Activated naive CD8-positive, alpha-beta T cell treated with anti-CD3 and anti-CD28 coated beads, Interleukin-2, amount 10 ng/mL, durations not matched to agents 7 days and 5 days (primary cell): ENCODE measurements at places on chromosomes 2 and 18.

DNA sequence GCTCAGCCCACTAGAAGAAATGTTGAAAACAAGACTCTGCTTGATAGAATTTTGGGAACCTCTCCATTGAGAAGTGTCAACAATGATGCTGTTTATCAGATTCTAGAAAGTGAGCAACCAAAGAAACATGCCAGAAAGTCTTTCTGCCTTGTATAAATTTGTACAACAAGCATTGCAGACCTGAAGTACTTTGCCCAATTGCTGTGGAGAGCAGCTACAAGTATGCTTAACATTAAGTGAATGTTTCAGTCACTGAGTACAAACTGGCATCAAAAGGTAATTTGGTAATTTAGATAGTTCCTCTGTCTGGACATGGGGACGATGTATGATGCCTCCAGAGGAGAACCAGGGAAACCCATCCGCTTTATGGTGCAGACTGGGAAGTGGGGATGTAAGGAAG lies 33.4 kb upstream of the SKA1 start:
- DNase-seq, result no peak

DNA sequence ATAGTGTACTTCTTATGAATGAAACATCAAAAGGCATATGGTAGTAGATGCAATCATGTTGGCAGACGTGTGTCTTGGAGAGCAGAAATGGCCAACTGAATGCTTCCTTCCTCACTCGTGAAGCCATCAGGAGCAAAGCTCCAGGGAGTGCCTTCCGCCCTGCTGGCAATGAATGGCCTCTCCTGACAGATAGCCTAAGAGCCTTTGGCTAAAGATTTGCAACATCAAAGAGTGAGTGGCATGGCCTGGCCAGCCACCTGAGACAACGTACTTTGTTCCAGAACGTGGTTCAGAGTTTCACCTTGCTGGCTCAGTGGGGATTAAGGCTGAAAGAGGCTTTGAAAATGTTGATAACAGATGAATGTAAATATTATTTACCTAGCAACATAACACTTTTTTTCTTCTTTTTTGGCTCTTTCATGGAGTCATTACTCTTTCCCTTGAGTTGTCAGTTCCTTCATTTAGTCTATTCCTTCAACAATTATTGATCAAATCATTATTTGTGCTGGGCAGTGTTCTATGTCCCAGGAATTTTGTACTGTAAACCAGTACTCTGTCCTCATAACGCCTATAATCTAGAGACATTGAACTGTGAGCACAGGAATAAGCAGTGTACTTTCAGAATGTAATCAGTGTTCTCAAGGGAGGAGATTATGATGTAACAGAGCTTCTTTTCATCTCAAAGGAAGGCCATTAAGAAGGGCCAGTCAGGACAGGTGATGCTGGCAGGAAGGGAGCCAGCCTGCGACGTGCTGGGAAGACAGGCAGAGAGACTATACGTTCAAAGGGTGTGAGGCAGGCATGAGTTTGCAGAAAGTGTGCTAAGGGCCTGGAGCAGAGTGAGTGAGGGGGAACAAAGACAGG lies 59.4 kb upstream of the SH3RF3 start:
- no peak for DNase-seq

DNA sequence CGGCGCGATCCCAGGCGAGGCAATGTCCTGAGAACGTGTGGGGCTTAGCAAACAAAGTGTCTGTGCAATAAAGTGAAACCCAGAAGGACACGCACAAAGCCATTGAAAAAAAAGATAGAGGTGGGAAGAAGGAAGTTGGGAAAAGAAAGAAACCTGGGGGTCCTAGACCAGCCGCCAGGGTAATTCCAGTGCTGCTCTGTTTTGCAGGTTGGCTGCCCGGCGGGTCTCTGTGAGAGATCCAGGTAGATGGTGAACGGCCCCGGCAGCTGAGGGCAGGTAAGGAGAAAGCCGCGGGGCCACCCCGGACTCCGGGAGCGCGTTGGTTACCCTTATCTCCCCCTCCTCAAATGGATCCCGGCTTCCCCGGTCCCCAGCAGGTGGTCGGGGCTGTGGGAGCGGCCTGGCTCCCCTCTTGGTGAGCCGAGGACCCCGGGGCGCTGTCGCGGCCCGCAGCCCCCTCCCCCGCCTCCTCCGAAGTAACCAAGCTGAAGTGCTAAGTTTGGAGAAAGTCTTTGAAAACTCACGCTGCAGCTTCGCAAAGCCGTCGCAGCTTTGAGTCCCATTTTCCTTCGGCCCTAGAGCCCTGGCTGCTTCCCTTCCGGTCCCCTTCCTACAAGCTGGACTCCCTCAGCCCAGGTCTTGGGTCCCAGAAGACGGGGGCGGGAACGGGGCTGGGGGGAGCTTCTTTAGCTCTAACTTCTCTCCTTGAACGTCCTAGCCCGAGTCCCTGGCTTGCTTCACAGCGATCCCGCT lies 588 bp downstream of the OTX1 start:
- DNase-seq, result peak; percentile 48

- DNase-seq, result no peak
These were observed 114.9 kb upstream of the ID2 start for GRCh38 chr2:8566774-8567468.

DNA sequence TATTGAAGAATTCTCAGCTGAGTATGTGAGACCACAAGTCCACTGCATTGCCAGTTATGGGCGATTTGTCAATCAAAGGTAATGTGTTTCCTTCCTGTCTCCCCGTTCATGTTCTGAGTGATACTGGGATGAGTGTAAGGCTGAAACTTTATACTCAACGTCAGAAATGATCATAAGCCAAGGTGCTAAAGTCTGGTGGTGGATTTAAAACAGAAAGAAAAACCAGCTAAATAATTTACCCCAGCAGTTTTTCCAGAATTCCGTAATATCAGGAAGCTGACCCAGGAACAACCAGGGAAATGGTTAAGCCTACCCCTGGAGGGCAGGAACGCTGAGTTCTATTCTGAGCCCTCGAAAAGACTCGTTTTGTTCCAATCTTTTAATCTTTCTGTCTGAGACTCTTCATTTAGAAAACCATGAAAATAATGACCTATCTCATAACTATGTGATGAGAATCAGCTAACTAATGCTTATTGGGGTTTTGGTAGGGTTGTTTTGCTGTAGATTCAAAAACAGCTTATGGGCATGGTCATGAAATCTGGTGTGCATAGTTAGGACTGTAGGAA lies 149.6 kb downstream of the LAMA3 start:
- no peak for DNase-seq

DNA sequence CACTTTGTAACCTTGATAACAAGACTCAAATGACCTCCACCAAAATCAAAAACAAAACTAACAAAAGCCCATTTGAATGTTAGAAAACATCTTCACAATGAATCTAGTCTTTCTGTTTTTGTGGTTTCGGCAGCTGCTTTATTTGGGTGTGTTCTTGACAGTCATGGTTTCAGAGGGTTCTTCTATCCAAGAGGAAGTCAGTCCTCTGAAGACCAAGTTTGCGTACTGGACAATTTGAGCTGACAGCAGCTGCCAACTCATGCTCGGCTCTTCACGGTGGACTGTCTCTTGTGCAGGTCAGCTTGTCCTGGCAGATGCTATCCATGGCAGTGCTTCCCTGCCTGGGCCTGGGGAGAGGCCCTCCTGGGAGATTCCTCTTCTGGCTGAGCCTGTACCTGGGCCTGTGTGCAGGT lies 91.0 kb downstream of the TMEM17 start:
- DNase-seq, result no peak

DNA sequence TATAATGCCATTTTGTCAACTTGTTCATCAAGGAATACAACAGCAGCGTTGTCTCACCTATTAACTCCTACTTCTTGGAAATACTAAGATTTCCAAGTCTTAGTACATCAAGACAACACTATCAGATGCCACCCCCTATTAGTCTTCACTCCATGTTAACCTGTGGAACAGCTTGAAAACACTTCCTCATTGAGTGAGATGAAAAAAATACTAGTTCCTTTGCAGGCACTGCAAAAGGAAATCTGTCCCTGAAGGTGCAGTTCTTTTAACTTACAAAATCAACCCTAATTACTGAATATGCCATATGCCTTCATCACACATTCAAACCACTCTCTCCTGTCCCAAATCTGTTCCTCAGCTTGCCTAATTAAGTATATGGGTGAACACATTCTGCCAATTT lies 4.0 kb downstream of the CWC22 start:
- DNase-seq, result no peak

GRCh38 chr18:2148823-2149222 lies 422.5 kb downstream of the METTL4 start:
- DNase-seq, result no peak

- DNase-seq, result no peak
These were observed 282.3 kb downstream of the PID1 start for GRCh38 chr2:228988786-228989185.

GRCh38 chr2:16899958-16900357 lies 234.3 kb upstream of the CYRIA start:
- DNase-seq, result no peak

DNA sequence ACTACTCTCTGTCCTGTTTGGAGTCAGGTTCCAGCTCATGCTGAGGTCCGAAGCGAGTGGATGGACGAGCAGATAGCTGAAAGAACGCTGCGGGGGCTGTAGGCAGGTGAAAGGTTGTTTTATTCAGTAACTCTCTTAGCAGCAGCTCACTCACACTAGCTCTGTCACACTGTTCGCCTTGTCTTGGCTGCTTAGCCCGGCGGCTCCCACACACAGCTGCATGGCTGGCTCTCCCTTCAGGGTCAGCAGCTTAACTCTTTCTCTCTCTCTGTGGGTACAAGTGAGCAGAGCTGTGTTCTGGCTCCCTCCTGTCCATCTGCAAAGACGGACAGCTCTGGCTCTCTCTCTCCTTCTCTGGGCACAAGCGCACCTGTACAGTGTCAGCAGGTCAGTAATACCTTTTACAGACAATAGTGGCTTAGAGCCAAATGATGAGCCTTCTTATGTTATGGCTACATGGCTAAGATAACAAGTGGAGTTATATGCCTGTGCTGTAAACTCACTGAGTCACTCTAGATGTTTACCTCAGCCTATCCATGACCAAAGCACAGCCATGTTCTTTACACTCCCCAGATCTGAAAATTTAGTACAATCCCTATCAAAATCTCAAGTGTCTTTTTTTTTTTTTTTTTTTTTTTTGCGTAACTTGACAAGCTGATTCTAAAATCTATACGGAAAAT lies 149.3 kb downstream of the GALNT1 start:
- DNase-seq, result no peak

DNA sequence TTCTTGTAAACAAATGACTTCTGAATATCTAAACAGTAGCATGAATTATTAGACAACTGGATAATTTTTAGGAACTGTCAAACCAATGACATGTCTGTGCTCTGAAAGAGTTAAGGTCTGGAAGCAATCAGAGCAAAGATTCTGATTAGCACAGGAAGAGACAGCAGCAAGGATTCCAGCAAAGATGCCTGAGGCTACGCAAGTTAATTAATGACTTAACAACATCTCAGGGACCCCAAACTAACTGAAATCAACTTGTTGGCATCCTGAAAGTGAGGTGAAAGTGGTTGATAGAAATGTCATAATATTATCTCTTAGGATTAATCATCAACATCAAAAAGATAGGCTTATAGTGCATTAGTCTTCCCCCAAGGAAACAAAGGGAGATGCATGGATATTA lies 123.3 kb upstream of the TMEM200C start:
- no peak for DNase-seq

DNA sequence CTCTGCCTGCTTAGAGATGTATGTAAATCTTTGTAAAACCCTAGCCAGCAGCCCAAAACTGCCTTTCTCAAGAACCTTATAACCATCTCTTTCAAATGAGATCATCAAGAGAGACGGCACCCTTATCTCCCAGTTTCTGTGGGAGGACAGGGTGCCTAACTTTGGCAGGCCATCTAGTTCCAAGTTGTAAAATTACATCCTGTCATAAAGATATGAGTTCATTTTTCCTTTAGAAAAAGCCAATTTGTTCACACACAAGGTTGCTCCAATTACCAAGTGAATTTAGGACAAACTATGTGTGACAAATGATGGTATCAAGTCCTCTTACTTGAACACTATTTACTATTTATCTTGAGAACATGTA lies 65.3 kb downstream of the MEMO1 start:
- no peak for DNase-seq

DNA sequence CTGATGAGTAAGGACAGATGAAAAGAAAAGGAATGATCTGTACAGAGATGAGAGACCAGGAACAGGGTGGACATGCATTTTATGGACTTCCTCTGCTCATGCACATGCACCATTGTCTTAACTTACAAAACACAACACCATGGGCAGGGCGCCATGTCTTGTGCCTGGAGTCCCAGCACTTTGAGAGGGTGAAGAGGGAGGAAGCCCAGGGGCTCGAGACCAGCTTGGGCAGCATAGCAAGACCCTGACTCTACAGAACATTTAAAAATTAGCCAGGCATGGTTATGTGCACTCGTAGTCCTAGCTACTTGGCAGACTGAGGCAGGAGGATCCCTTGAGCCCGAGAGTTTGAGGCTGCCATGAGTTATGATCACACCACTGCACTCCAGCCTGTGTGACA lies 86.9 kb downstream of the ZFP36L2 start:
- no peak for DNase-seq

DNA sequence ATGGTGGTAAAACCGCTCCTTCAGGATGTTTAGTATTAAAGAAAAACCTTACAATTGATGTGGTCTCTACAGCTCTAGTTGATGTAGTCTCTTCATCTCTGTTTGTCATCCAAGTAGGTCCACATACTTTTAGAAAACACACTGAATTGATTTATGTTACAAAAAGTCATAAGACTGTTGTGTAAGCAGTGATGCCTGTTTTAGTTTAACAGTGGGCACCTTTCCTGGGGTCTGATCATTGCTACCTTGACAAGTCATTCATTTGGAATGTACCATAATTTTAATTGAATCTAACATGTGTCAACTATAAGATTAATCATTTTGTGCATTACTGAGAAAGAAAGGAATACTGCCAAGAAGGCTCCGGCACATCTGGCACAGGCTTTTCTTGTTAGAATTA lies 34.3 kb downstream of the GIGYF2 start:
- no peak for DNase-seq

GRCh38 chr2:15436195-15436594 lies 124.9 kb downstream of the NBAS start:
- DNase-seq, result no peak

- DNase-seq, result no peak
These were observed 1504.5 kb downstream of the DPP10 start for GRCh38 chr2:115946891-115947290.

- no peak for DNase-seq
These were observed 65.9 kb downstream of the SNTG2 start for GRCh38 chr2:1016500-1016899.
